ENCODE measurements at places on chromosomes 7 and 10.

DNA sequence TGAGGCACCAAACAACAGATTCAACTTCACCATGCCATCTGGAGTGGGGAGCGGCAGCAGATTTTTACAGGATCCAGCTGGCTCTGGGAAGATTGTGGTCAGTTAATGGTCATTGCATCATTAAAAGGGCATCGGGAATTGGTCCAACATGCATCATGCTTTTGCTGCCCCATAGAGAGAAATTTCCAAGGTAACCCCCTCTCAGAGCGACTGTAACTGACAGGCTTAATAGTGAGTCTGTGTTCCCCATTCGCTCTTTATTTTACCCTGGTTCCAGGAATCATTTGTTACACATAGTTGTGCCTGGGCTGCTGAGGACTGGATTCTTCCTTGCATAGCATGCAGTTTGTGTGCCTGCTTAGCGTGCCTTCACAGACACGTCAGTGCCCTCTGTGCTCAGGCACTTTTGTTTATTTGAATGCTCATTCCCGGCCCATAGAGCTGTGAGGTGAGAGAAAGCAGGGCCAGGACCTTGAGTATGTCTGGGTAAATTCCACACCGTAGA is 49.9 kb downstream of the CDHR3 start:
- DNase-seq: no peak

DNA sequence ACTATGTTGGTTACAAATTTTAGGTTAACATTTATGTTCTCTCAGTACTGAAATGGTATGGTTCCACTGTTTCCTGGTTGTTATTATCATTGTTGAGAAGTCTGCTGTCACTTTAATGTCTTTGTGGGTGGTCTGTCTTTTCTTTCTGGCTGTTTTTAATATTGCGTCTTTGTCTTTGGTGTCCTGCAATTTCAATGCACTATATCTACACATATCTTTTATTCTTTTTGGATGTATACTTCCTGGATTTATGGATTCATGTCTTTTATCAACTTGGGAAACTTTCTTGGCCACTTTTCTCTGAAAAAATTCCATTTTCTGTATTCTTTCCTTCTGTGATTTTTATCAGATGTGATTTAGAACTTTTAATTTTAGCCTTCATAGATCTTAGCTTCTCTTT is 250.2 kb downstream of the BUB3 start:
- no peak for DNase-seq

DNA sequence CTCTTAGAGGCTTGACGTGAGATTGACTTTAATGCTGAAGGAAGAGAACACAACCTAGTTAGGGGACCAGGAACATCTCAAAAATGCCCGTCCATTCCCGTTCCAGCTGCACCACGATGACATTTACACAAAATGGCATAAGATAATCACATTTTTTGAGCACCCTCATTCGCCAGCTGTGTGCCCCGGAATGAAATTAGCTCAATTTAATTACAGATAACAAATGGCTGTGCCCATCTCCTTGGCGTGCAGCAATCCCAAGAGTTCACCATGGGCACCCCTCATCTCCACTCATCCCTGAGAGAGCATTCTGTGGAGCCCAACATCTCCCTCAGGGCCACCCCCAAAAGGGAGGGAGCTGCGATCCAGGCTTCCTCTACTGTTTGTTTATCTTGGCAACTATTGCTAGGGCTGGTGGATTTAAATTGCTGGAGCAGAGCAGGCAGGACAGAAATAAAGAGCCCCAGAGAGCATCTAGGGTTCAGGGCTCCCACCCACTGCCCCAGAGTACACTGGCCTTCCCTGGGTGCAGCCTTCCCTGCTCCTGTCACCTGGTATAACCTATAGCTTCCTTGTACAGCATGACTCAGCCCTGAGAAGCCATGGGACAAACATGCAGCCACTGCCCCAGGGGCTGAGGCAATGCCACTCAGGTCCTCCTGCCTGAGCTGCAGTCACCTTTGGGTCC is 263.5 kb downstream of the ZEB1 start:
- DNase-seq: peak; percentile 59

DNA sequence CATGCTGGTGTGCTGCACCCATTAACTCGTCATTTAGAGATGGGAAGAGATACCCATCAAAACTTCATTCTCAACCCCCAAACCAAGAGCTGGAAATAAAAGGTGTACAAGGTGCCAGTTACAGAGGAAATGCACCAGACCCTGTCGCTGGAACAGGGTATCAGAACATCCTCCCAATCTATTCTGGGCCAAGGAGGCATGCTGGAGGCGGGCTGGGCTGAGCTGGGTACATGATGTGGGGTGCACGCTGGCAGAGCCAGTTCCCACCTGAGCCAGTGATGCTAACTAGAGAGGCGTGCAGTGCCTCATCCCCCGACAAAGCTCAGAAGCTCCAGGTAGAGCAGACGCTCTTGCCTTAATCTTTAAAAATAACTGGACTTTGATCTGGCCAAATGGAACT is 70.1 kb downstream of the NPSR1 start:
- no peak for DNase-seq

DNA sequence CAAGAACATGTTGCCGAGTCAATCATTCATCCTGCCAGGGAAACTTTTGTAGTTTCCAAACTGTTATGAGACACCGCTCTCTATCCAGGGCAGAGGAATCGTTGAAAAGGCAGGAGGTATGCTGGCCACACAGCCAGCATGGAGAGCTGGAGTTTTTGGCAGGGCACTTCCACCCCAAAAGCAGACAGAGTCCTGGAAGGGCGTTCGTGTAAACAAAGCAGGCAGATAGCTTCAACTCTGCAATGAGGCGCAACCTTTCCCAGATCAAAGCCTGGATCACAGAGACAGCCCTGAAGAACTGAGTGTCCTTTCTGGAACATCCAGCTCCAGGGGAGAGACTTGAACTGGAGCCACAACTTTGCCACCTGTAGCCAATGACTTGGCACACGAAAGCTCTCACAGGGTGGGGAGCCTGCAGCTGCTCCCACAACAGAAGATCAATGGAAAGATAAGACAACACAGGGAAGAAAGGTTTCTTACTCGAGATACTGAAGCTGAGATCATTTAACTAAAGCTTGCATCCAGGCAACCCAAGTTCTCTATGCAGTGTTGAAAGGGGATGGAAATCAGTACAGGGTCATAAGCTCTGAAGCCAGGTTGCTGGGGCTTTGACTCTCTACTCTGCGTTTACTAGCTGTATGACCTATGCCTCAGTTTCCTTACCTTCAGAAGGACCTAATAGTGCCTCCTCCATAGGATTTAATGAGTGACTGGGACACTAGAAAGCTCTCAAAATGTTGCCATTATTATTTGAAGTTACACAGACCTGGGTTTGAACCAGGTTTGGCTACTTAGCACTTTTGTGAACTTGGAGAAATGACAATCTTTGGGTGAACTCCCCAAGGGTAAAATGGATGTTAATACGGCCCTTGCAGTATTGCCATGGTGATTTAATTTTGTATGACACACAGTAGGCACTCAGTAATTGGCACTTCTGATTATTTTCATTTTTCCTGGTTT is 434.8 kb upstream of the NPVF start:
- DNase-seq: no peak

DNA sequence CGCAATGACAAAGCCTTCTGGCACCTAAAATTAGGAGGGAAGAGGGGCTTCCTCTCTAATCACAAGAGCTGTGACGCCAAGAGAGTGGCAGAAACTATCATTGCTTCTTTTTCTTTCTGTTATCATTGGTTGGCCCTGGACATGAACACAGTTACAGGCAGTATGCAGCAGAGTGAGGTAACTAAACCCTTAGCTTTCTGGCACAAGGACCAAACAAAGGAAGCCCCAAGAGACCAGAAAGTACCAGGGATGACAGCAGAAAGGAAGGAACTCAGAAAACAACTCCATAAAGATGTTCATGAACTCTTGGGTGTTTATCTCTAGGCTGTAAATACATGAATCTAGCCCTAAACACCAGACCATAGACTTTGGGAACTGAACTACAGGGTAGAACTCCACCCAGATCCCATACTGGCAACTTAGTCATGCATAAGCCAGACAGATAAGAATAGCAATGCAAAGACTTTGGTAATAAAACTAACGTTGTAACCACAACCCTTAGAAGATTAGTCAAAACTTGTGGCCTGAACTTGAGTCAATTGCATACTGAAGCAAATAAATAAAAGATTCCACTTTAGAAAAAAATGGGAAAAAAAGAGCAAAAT is 195.7 kb upstream of the PTN start:
- no peak for DNase-seq

GRCh38 chr7:21353388-21353780 is 74.5 kb upstream of the SP4 start:
- no peak for DNase-seq

GRCh38 chr10:4198216-4198615 is 413.2 kb upstream of the KLF6 start:
- no peak for DNase-seq
